ENCODE measurements at places on chromosomes 6 and 20. TPM values are rescaled to one million over a fixed set of nuclear protein-coding genes. Genes with fewer than 3 reads are reported as not detected.
A peak's percentile ranks its signal among the peaks of the same experiment; 100 is the strongest.

DNA sequence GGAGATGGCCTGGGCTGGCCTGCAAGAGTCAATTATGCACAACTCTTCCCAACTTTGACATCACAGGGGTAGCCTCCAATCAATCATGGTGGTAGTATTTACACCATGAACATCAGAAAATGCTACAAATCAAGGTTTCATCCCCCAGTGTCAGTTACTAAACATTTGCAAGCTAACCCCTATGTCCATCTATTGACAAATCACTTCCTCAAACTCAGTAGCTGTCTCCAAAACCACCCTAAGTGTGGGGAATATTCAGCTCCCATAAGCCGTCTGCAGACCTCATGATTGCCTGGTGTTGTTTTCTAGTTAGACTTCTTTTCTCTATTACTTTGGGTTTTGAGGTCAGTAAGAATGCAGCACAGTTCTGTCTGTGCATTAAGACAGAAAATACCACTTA, 200.8 kb upstream of the RIN2 start:
- DNase-seq = no peak
- no peaks in the 10 kb centered on the region for H3K36me3 ChIP-seq
- peaks cover 3% of the 10 kb centered on the region for H3K4me1 ChIP-seq
- H3K27me3 ChIP-seq = no peaks in the 10 kb centered on the region
- H3K27ac ChIP-seq = no peak overlapping the region

DNA sequence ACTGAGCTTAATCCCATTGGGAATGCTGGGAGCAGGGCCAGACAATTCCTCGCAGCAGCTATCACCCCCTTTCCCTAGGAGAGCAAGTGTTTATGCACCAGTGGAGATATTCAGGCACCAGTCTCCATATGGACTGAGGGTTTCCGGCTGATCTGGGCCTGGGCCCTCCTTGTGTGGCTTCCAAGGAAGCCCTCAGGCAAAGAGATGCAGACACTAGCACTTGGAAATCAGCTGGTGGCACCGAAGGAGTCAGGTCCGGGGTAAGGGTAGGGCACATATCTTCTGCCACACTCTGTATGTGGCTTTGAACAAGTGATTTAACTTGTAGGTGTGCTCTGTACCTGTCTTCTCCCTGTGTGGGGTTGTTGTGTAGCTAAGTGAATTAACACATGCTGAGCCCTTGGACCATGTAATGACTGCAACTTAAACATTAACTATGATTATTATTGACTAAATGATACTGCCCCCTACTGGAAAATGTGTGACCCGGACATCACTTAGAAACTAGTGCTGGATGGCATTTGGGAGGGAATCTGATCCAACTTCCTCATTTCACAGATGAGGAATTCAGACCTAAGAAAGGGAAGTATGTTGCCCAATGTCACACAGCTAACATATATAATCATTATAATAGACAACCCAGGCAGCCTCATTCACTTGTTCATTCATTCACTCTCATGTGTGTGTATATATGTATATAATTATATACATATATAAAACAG, 19.3 kb upstream of the WFDC2 start:
- H3K36me3 ChIP-seq = no peaks in the 10 kb centered on the region
- H3K27me3 ChIP-seq = no peaks in the 10 kb centered on the region
- H3K4me3 ChIP-seq = no peak overlapping the region
- H3K4me1 ChIP-seq = peaks cover 19% of the 10 kb centered on the region

- peaks cover 3% of the 10 kb centered on the region for H3K36me3 ChIP-seq
- H3K4me3 ChIP-seq = no peak overlapping the region
- H3K27me3 ChIP-seq = no peaks in the 10 kb centered on the region
- H3K4me1 ChIP-seq = peaks cover 10% of the 10 kb centered on the region
Measured at GRCh38 chr6:37845930-37846329, 26.4 kb downstream of the ZFAND3 start.

GRCh38 chr6:34981951-34982350, 92.9 kb downstream of the ANKS1A start:
- DNase-seq = no peak
- no peaks in the 10 kb centered on the region for H3K27me3 ChIP-seq
- no peak overlapping the region for H3K4me3 ChIP-seq

DNA sequence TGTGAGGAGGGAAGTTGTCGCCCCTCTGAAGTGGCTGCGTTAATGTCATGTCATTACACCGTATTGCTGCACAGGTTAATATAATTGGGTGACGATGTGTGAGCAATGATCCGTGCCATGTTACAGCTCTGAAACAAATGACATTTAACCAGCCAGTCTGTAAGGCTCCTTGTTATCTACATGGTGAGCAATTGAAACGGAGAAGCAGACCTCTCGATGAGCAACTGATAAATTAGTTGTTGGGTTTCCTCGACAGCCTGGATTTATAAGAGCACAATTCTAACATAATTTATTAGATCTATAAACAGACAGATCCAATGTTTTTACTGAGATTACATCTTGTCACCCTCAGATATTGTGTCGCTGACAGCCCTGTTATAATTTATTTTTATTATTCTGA, 49.9 kb upstream of the MAFB start:
- DNase-seq = no peak
- H3K4me3 ChIP-seq = no peak overlapping the region
- H3K36me3 ChIP-seq = no peaks in the 10 kb centered on the region

DNA sequence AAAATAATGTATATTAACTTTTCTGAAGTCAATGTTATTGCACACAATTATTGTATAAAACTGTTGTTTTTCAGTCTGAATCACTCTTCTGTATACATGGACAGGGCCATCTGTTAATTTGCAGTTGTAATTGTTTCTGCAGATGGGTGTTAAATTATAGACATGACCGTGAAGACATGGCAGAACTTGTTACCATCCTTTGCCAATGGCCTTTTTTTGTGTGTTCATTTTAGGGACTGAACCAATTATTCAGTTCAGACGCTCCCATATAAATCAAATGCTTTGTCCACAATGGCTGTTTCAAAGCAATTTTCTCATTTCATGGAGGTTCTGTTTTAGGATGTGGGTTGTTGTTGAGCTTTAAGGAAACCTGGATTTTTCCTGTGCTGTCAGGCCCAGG, 533.7 kb downstream of the DOK5 start:
- no peak for DNase-seq
- H3K27ac ChIP-seq = no peak overlapping the region
- H3K27me3 ChIP-seq = peaks cover 6% of the 10 kb centered on the region
- no peak overlapping the region for H3K4me3 ChIP-seq

DNA sequence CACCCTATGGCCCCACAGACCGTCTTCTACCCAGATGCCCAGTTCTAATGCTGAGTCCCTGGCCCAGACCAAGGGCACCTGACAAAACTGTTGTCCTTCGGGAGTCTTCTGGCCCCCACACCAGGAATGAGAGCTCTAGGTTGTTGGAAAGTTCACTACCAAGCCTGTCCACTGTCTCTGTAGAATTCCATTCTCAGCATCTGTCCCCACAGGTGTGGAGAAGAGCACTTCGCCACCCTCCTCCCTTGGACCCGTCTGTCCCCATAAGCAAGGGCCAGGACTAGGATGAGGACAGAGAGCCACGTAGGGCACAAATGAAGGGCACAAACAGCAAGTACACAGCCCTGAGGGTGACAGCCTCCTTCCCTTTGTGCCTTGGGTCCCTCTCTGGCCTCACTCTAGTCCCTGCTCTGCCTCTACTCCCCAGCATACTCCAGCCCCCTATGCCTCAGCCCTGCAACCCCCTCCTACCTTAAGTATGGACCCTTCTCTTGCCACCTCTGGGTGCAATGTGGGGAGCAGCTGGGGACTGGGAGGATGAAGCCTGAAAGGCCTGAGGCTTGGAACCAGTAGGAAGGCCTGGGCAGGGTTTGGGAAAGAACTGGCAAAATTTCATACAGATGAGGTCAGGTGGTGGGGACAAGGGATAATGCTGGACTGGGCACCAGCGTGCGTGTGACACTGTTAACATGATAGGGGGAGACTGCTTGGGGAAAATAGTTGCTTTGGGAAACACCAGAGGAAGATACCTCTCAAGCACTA, 4.3 kb downstream of the LZTS3 start:
- H3K27ac ChIP-seq = peak overlapping the region; percentile 50
- peak overlapping the region; percentile 62 for H3K4me3 ChIP-seq
- peaks cover 13% of the 10 kb centered on the region for H3K4me1 ChIP-seq
- DNase-seq = no peak

- H3K4me1 ChIP-seq = peaks cover 6% of the 10 kb centered on the region
- no peak for DNase-seq
- H3K27me3 ChIP-seq = no peaks in the 10 kb centered on the region
- no peaks in the 10 kb centered on the region for H3K36me3 ChIP-seq
- H3K4me3 ChIP-seq = no peak overlapping the region
Measured at GRCh38 chr6:169026175-169026574, 227.5 kb downstream of the THBS2 start.

GRCh38 chr20:22373164-22373895, 211.0 kb downstream of the FOXA2 start:
- no peak overlapping the region for H3K27ac ChIP-seq
- H3K4me1 ChIP-seq = peaks cover 4% of the 10 kb centered on the region
- H3K27me3 ChIP-seq = peaks cover 60% of the 10 kb centered on the region
- H3K4me3 ChIP-seq = no peak overlapping the region

DNA sequence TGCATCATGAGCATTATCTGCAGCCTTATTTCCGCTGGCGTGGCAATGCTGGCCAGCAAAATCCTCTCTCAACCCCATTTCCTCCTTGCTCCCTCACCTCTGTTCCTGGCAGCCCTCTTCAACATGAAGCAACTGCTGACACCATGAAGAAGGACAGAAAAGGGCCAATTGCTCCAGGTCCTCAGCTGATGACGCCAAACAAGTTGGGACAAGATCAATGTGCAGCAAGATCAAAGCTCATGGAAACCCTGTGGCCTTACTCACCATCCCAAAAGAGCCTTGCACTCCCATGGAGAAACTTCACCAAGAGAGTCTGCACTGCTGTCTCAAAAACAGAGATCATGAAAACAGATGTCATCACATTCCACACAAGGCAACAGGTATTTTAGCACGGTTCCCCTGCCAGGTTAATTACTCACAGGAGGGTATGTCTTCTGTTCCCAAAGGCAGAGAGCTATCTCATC, 7.4 kb downstream of the GFOD1 start:
- no peak overlapping the region for H3K27ac ChIP-seq
- peaks cover 20% of the 10 kb centered on the region for H3K27me3 ChIP-seq
- H3K4me1 ChIP-seq = no peaks in the 10 kb centered on the region
- H3K36me3 ChIP-seq = no peaks in the 10 kb centered on the region
- DNase-seq = peak; percentile 20

DNA sequence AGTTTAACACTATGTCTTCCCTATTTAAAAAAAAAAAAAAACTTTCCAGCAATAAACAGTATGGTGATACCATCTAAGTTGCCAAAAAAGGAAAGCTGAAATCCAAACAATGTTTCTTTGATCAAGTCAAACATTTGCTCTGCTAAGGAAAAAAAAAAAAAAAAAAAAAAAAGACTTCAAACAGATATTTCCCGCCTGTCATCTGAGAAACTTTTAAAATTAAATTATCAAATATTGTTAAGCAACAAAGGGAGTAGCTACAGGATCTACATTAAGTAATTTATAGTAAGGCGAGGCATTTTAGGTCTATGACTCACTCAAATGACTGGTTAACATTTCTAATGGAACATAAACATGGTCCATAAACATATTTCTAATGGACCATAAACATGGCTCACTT, 121.2 kb downstream of the DST start:
- peaks cover 72% of the 10 kb centered on the region for H3K4me1 ChIP-seq
- H3K4me3 ChIP-seq = no peak overlapping the region
- DNase-seq = no peak
- H3K27ac ChIP-seq = peak overlapping the region; percentile 78
- no peaks in the 10 kb centered on the region for H3K27me3 ChIP-seq

DNA sequence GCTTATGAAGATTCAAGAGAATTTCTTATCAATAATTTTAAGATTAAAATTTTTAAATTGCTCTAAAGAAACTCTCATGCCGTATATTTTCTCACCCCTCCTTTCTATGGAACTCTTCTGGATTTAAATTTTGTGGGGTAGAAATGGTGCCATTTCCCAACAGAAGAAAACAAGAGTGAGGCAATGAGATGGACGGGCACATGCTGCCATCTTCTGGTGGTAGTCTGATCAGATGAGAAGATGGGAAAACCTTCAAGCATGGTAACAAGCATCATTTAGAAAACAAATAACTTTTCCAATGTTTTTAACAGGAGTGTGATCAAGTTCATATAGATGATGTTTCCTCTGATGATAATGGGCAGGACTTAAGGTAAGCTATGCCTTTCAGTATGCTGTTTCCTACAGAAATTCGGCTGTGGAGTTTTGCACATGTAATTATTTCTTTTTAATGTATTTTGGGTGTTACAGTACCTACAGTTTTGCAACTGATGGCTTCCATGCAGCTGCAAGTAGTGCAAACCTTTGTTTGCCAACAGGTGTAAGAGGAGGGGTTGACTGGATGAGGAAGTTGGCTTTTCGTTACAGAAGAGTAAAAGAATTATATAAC, 271.4 kb downstream of the EYA4 start:
- peaks cover 10% of the 10 kb centered on the region for H3K36me3 ChIP-seq
- H3K4me3 ChIP-seq = no peak overlapping the region
- no peak overlapping the region for H3K27ac ChIP-seq
- H3K4me1 ChIP-seq = peaks cover 17% of the 10 kb centered on the region

- DNase-seq = no peak
- peaks cover 2% of the 10 kb centered on the region for H3K4me1 ChIP-seq
- no peaks in the 10 kb centered on the region for H3K36me3 ChIP-seq
- no peaks in the 10 kb centered on the region for H3K27me3 ChIP-seq
- H3K4me3 ChIP-seq = no peak overlapping the region
Measured at GRCh38 chr6:75986935-75987334, 85.5 kb downstream of the IMPG1 start.

The TREM1 gene
- 0.34 TPM for total RNA-seq

The BEND6 gene
- 6.6 TPM for total RNA-seq

The ZNF217 gene
- 39.5 TPM for total RNA-seq

The SLC22A16 gene
- not detected for total RNA-seq

Data from mesothelial cell of epicardium (in vitro differentiated cells).